ENCODE measurements at places on chromosomes 6 and 20.
A peak's percentile ranks its signal among the peaks of the same experiment; 100 is the strongest.

GRCh38 chr6:125294925-125295324 lies 6.8 kb downstream of the HDDC2 start:
- DNase-seq = no peak

- no peak for DNase-seq
These were observed 29.7 kb upstream of the INSM1 start for GRCh38 chr20:20338133-20338730.

DNA sequence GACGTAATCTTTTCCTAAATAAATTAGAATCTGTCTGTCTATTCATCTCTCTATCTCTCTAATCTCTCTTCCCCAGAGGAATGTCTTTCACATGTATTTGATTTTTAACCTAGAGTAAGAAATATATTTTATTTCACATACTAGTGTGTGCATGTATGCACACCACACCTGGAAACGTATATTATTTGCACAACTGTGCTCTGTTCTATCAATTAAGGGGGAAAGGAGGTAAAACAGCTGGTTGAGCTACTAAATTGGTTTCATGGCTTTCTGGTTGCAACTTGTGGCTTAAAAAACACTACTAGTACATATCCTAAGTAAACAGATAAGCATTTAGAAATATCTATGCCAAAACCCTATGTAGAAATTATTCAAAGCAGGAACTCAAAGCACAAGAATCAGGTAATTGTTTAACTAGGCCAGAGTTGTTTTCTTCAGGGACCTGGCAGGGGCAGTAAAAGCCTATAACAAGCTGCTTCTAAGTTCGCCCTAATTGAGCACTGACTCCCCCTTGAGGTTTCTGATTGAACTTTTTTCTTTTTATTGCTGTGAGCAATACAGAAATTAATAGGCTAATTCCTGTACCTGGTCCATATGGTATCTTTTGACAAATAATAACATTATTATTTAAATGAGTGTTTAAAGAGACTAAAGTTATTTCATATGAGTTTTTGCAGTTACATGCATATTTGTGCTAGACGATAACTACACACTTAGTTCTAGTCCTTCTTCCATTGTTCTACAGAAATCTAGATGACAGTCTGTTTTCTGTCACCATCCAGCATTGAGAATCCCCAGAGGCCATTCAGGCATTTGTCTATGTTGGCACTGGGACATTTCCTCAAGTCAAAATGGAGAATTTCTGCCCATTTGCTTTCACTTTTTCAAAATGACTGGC lies 88.6 kb downstream of the MCHR2 start:
- DNase-seq = peak; percentile 60

DNA sequence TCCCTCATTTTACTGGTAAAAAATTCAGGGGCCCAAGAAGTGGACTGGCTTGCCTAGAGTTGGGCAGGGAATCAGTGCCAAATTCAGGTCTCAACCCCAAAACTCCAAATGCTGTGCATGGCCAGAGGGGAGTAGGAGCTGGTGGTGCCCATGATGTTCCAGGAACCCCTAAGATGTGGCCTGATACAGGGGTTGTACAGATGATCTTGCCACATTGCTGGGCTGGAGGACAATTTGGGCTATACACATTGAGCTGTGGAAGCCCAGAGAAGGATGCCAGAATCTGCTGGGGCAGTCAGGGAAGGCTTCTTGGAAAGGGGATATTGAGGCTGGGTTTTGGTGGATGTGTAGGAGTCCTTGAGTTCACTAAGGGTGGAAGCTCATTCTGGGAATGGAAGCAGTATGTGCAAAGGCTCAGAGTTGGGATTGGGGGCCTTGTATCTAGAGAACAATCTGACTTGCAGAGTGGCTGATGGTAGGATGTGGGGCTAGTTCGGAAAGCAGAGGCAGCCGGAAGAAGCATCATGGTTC lies 38.0 kb upstream of the APCDD1L start:
- no peak for DNase-seq

DNA sequence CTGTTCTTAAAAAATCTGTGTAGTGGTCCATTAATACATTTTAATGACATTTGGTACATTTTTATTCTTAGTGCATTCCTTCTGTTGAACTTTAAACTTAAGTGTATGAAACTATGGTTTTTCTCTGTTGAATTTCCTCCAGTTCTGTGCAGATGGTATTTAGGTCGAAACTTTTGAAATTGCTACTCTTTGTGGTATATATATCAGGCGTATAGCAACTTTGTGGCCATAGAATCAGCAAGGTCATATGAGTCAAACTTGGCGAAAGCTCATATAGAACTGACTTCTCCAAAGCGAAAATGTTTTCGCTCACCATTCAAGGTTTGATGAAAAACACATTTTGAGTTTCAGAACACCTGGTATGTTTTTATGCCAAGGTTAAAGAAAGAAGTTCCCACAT lies 93.7 kb downstream of the MAP3K4 start:
- DNase-seq = no peak

DNA sequence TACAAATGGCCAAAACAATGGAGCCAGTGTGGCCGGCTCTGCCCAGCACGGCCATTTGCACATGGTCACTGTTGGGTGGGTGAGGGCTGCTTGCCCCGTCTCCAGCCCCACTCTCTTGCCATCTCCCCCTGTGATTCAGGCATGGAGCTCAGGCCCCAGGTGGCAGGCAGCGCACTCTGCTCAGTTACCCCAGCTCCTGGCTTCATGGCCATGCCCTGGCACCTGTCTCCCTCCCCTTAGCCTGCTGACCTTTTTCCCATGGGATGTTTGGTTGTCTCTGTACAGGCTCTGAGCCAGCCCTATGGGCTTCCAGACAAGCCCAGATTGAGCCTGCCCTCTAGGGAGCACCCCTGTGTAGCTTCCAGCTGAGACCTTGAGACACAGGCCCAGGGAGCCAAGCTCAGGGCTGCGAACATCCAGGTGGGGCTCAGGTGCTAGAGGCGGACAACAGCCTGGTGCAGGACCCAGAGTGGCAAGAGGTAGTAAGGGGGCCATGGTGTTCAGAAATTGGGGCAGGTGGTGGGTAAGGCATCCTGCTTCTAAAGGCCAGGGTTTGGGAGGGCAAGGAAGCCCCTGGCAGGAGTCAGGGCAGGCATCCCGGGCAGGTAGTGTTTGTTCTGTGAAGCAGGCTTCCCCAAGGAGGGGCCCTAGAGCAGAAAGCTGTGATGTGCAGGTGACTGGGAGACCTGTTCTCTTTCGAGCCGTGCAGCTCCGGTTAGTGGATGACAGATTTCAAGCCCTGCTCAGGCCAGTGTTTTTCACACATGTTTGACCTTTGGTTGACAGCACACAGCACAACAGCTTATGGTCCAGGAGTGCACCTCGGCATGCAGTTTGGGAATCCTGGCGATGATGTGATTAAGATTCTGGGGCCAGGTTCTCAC lies 17.7 kb downstream of the SYNJ2 start:
- DNase-seq = no peak

- no peak for DNase-seq
These were observed 136.3 kb downstream of the CD109 start for GRCh38 chr6:73832313-73832712.

DNA sequence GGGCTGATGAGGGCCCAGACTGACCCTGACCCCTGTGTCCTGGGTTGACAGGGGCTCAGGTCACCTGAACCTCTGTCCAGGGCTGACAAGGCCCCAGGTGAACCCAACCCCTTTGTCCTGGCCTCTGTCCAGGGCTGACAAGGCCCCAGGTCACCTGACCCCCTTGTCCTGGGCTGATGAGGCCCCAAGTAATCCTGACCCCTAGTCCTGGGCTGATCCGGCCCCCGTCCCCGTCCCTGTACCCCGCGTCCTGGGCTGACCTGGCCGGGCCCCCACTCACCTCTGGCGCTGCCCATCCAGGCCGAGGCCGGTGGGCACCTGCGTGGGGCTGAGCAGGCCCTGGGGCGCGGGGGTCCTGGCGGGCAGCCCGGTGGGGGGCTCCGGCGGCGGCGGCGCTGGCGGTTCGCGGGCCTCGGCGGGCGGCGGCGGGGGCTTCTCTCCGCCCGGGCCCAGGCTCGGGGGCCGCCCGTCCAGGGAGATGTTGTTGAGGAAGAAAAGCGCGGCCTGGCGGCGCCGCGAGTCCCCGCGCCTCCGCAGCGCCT lies 379 bp downstream of the CABLES2 start:
- DNase-seq = no peak

GRCh38 chr20:13703265-13703664 lies 64.5 kb upstream of the TASP1 start:
- no peak for DNase-seq

DNA sequence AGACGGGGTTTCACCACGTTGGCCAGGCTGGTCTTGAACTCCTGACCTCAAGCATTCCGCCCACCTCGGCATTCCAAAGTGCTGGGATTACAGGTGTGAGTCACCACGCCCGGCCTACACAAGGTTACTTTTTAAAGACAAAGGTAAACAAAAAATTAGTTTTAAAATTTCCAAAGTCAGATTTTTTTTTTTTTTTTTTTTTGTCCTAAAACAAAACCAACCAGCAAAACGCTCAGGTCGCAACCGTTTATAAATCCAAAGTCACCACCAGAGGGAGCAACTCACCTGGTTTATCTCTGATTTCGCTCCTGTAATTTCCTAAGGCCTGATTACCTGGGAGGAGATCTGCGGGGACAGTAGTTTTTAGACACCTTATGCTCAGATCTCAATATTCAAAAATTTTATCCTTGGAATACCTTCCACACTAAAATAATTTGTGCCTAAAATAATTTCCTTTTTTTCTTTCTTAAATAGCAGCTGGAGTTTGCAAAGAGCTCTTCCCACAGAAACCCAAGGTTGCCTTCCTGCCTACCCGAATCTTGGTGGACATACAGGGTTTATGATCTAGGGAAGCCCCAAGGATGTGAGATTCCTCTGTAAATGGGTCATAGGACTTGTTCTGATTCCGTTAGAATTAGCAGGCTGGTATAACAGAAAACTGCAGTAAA lies 19.8 kb upstream of the TREM1 start:
- peak; percentile 34 for DNase-seq

DNA sequence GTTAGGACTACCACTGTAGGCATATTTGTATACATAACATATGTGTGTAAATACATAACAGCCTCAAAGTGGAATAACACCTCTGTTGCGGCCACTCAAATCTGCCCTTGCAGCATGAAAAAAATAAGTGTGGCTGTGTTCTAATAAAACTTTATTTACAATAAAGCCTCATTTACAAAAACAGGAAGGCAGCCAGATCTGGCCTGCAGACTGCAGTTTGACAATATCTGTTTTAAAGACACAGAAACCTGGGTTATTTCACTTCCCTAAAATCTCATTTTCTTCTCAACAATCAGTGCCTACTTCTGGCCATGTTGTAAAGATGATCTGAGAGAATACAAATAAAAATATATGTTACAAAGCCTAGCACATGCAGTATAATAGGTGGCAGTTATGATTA lies 53.9 kb upstream of the SCML4 start:
- DNase-seq = no peak

GRCh38 chr6:121865811-121866210 lies 430.4 kb downstream of the GJA1 start:
- DNase-seq = peak; percentile 25

DNA sequence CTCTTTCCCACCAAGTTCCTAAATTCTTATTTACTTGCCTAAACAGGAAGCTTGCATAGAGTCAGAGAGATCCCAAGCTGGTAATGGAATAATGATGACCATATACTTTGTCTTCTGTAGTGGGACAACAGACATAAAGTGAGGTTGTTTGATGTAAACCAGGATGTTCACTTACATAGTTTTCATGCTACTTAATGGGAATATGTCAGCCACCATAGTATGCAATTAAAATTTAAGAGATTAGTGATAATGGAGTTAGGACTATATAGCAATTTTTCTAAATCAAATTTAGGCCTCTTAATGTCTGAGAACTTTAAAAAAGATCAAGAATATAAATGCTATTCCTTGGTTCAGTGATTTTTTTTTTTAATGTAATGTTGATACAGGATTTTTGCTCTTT lies 180.6 kb downstream of the BCKDHB start:
- DNase-seq = no peak

GRCh38 chr6:66771626-66772025 lies 1064.6 kb upstream of the EYS start:
- DNase-seq = peak; percentile 3

- DNase-seq = no peak
These were observed 31.2 kb downstream of the HACE1 start for GRCh38 chr6:104828478-104828877.

DNA sequence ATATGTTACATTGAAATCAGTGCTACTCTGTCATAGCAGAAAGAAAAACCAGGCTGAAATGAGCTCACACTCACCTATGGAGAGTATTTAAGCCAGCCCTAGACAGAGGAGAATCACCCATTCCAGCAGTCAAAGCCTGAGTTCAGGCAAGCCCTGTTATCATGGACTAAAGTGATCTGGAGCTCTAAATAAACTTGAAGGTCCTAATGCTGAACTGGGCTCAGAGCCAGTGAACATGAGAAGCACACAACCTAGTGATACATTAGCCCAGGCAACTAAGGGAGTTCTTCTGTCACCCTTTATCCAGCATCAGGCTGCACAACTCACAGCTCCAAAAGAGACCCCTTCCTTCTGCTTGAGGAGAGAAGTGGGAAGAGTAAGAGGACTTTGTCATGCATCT lies 425.0 kb downstream of the COL12A1 start:
- no peak for DNase-seq

- DNase-seq = peak; percentile 37
These were observed 23.0 kb downstream of the RAB23 start for GRCh38 chr6:57198926-57199636.

GRCh38 chr6:14316651-14317386 lies 199.2 kb downstream of the CD83 start:
- no peak for DNase-seq

- DNase-seq = no peak
These were observed 37.9 kb downstream of the SIM1 start for GRCh38 chr6:100426744-100427338.

DNA sequence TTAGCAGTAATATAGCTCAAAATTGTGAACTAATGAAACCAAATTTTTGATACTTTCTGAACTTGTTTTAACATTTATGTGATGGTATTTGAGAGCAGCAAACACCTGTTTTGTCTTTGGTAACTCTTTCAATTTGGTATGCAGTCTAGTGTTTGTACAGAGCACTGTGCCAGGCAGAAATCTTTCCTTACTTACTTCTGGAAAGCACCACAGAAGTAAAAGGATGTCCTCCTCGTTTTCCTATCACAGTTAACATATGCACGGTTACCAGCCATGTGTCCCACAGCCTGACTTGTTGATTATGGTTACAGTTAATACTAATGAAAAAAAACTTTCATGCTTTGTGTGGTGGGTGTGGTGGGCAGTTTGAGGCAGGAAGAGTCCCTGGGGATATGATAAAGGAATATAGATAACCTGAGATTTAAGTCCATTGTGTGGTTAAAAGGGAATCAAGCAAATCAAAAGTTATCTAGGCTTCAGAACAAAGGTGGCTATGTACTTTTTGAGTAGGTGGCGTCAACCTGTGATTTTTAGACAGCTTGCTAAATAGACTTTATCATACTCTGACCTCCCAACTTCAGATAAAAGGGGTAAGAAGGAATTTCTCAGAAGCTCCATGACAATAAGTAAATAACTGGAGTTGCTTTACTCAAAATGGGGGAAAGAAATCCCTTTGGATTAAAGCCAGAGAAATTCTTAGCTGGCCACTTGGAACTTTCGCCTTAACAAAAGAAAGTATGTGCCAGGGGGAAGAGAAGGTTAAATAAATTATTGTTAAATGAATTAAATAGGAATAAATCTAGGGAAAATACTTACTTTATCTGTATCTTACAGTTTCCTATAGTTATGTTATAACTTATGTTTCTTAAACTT lies 20.1 kb upstream of the COL10A1 start:
- no peak for DNase-seq

GRCh38 chr6:136989571-136990241 lies 55.1 kb downstream of the IL20RA start:
- peak; percentile 59 for DNase-seq

All from fibroblast of skin of back (primary cell).